SK-N-SH treated with all-trans-retinoic acid at 6 μM for 48 hours (cell line): ENCODE measurements at places on chromosomes 16 and 17.

- ATAC-seq: peak; percentile 82
Observed at GRCh38 chr17:4195306-4195705, 52.3 kb downstream of the CYB5D2 start.

- ATAC-seq: no peak
Observed at GRCh38 chr16:53950677-53951076, 246.7 kb downstream of the FTO start.

GRCh38 chr17:35079547-35080423 is 16.3 kb upstream of the RFFL start:
- no peak for ATAC-seq

GRCh38 chr17:51407576-51407975 is 147.2 kb downstream of the UTP18 start:
- ATAC-seq: no peak

GRCh38 chr17:6551356-6551755 is 5.0 kb downstream of the PITPNM3 start:
- no peak for ATAC-seq

DNA sequence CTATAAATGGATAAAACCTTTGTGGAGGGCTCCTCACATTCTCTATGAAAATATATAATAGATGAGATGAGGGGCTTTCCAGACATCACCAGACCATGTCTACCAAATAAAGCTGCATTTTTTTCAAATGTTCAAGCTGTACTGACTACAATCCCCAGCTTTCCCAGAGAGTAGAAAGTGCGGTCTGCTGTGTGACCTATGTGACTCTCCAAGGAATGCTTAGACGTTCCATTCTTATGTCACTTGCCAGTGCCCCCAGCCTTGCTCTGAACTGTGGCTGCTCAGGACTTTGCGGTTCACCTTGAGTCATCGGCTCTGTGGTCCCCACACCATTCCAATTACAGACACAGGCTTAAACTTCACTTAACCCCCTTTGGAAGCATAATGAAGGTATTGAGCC is 47.8 kb upstream of the SCNN1B start:
- no peak for ATAC-seq

- ATAC-seq: no peak
Observed at GRCh38 chr17:2847381-2848333, 51.4 kb downstream of the RAP1GAP2 start.

DNA sequence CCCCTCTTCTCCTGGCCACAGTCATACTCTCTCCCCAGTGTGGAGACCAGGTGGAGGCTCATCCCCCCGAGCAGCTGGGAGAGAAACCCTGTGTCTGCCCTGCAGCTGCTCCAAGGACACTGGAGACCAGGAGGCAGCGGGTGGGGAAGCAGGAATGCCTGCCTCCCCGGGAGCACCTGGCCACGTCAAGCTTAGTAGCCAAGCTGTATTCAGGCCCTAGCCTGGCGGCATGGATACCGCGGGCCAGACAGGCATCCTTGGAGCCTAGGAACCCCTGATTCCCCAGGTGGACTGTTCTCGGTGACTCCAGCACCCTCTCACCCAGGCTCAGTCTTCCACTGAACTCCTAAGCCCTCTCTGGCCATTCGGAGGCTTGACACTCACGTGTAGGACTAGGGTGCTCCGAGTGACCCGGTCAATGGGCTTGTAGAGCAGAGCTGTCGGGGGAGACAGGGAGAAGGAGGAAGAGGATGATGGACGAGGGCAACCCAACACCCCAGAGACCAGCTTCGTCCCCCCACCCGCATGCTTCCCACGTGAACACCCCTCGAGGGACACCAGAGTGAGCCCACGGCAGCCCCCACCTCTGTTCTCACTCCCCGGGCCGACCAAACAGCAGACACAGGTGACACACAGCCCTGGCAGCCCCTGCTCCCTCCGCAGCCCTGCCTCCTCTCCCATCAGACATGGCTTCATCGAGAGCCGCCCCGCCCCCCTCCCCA is 76.5 kb downstream of the TIMM22 start:
- ATAC-seq: no peak

DNA sequence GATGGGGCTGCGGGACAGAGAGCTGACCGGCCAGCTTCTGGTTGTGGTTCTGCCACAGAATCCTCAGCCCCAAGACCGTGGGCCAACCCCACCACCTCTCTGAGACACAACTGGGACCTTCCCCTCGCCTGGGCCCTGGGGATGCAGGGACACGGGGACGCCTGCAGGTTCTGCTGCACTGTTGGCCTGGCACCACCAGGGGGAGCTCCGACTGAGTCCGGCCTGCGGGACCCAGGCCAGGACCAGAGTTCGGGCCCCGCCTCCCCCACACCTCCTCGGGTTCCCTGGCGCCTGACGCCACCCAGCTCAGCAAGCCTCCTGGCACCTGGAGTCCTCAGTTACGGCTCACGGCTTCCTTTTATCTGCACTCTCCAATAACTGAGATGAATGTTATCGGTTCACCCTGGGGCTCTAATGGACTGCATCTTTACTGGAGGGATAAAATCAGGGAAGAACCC is 27.3 kb downstream of the TBC1D16 start:
- peak; percentile 89 for ATAC-seq

- ATAC-seq: no peak
Observed at GRCh38 chr17:41957869-41958439, 8.6 kb upstream of the CNP start.

DNA sequence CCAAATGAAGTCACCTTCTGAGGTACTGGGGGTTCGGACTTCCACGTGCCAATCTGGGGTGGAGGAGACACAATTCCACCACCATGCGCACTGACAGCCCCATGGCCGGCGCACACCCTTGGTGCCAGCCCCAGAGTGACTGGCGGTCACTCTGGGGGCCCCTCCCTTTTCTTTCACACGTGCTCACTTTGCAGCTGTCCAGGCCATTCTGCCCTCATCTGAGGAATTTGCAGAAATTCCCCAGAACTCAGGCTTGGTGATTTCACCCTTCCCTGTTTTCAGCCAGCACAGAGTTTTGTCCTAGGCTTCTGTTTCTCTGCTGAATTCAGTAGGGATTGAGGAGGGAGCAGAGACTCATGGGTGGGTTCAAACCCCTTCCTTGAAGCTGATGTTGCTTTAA is 54.8 kb downstream of the CDRT4 start:
- ATAC-seq: no peak

- ATAC-seq: no peak
Observed at GRCh38 chr16:57966204-57966771, 4.6 kb downstream of the CNGB1 start.

DNA sequence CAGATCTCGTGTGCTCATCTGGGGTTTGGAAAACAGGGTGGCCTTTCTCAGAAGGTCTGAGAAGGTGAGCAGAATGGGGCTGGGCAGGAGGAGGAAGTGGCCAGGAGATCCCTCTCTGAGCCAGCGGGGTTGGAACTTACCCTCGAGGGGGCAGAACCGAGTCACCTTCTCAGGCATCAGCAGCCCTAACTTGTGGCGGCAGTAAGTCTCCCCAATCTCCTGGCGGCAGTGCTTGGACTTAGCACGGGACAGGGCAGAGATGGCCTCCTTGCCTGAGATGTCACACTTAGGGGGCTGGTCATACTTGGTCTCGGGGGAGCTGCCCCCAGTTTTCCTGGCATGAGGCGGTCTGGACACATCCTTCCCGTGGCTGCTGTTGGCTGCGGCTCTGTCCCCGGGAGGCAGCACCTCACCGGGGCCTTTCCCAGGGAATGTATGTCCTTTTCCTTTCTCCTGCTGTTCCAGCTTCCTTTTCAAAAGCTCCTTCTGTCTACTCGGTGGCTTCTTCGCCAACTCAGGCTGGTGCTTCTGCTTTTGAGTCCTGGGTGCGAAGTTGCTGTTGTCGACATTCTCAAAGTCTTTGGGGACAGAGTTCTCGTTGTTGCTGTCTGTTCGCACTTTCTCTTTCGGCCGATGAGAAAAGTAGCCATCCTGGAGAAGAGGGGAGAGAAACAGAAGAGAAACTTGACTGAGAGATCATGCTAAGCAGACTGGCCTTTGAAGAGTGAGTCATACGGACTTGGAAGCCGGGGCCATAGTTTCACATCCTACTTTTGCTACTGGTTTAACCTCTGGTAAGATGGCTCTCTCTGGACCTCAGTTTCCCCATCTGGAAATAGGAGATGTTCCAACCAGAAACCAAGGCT is 211.7 kb downstream of the XYLT1 start:
- no peak for ATAC-seq

- no peak for ATAC-seq
Observed at GRCh38 chr16:20398603-20399002, 5.9 kb downstream of the PDILT start.

DNA sequence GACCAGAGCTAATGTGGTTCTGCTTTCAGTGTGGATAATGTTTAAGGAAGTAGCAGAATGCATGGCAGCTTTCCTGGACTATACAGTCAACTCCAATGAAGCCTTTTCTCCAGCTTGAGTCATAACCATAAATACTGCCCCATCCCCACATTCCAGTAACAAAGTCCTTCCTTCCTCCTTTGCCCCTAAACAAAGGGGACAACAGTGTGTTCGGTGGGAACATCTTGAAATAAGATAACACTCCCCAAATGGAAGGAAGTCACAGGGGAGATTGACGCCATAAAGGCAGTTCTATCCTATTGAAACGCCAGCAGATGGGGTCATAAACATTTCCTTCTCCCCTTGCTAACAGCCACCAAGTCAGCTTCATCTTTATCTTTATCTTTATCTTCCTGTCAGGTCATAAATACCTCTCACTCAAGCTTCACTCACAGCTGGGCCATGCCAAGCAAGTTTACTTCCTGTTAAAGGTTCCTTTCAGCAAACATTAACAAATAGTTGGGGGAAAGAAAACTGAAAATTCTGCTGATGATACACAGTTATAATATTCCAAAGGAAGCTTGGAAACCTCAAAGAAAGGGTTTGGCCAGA is 136.7 kb downstream of the SNX11 start:
- no peak for ATAC-seq

DNA sequence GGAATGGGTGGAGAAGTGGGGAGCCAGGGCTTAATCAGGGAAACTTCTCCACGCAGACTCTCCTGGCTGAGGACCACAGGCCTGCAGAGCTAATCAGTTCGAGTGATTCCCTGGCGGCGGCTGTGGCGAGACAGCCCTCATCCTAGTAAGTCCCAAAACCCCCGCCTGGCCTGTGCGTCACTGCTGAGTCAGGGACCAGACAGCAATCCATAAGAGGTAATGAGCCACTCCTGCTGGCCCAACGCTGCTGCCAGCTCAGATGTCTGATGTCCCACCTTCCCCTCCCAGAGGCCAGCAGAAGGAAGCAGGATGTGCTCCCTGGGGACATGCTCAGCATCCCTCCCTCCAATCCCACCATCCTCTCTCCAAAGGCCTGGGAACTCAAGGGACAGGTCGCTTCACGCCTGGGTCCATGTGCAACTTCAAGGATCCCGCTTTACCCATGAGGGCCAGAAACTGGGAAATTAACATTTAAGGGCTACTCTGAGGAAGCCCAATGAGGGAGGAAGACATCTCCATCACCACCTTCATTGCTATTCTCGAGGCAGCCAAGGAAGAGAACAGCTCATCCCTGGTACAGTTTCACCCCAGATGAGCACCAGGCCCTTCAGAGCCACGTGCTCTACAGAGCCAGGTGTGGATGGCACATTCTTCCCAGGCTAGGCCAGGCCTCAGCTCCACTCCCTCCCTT is 7.9 kb downstream of the ACLY start:
- peak; percentile 76 for ATAC-seq

GRCh38 chr17:81116704-81117103 is 48.6 kb upstream of the PVALEF start:
- no peak for ATAC-seq

DNA sequence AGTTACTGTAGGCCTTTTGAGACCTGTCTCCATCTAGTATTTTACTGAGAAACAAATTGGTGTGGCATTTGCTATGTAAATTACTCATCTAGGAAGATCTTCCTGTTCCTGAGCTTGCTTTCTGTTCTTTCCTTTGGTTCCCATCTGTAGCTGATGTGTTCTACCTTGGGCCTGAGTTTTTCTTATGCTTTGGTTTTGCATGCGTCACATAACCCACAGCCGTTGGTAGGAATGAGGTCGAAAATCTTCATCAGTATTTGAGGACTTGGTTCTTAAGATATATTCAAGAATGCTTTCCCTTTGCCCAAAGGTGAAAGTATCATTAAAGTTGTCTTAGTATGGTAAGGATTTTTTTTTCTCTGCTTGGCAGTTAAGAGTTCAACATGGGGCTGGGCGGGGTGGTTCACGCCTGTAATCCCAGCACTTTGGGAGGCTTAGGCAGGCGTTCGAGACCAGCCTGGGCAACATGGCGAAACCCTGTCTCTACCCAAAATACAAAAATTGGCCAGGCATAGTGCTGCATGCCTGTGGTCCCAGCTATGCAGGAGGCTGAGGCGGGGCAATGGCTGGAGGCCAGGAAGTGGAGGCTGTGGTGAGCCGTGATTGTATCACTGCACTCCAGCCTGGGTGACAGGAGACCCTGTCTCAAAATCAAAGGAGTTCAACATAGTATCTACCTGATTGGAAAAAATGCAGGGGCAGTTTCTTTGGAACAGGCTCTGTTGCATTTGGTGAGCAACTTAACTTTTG is 28.8 kb downstream of the IST1 start:
- no peak for ATAC-seq

- no peak for ATAC-seq
Observed at GRCh38 chr16:8855972-8856371, 12.8 kb downstream of the CARHSP1 start.

DNA sequence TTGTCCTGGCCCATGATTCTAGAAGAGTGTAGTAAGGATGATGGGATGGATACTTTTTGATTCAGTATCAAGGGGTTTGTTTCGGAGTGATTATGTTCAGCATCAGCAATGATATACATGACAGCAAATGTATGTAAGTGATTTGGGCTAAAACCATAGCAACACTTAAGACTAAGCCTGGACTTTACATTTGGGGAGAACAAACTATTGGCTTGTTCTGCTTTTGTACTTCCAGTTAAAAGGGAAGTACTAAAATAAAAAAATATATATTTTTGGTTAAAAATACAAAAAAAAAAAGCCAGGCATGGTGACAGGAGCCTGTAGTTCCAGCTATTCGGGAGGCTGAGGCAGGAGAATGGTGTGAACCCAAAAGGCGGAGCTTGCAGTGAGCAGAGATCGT is 20.5 kb upstream of the DHX8 start:
- ATAC-seq: no peak

- ATAC-seq: no peak
Observed at GRCh38 chr16:84347161-84347560, 21.2 kb upstream of the ATP2C2 start.

DNA sequence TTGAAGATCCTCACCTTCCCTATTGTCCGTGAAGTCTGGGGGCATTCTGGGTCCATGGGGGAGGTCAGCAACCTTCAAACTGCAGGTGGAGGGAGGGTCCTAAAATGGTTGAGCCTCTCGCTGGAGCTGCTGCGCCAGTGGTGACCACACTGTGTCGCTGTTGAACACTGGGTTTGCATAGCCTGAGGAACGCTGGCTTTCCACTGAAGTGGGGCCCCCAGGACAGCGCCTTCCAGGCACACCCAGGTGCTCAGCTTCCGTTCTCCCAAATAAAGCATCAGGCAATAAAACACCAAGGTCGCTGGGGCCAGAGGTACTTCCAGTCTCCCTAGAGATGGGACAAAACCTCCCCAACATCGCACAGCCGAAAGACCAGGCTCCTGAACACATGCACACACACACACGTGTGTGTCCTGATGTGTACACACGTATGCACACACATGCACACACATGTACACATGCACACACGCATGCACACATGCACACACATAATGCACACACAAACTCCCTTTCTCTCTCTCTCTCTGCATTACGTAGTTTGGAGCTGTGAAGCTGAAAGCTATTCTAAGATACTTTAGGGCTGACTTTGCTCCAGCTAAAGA is 120.6 kb downstream of the IRF8 start:
- no peak for ATAC-seq

GRCh38 chr17:57125866-57126265 is 40.8 kb downstream of the AKAP1 start:
- no peak for ATAC-seq

GRCh38 chr17:34899643-34900291 is 61.5 kb downstream of the CCT6B start:
- no peak for ATAC-seq

GRCh38 chr17:30238387-30239088 is 3.0 kb upstream of the SLC6A4 start:
- ATAC-seq: no peak
